Activated naive CD4-positive, alpha-beta T cell treated with anti-CD3 and anti-CD28 coated beads, Interleukin-2, amount 50 U/mL, for 72 hours (primary cell): ENCODE measurements at places on chromosomes 3 and 15.

GRCh38 chr3:194617143-194617671 is 16.0 kb downstream of the TMEM44 start:
- no peak for DNase-seq

- DNase-seq = no peak
Measured at GRCh38 chr3:127418560-127419147, 130.8 kb upstream of the PRR20G start.

- no peak for DNase-seq
Measured at GRCh38 chr3:48429960-48430707, at the start of gene PLXNB1. TSS of gene PLXNB1 (minus strand) at chr3:48430086. CDS start at chr3:48424611, 5,475 bp downstream.

DNA sequence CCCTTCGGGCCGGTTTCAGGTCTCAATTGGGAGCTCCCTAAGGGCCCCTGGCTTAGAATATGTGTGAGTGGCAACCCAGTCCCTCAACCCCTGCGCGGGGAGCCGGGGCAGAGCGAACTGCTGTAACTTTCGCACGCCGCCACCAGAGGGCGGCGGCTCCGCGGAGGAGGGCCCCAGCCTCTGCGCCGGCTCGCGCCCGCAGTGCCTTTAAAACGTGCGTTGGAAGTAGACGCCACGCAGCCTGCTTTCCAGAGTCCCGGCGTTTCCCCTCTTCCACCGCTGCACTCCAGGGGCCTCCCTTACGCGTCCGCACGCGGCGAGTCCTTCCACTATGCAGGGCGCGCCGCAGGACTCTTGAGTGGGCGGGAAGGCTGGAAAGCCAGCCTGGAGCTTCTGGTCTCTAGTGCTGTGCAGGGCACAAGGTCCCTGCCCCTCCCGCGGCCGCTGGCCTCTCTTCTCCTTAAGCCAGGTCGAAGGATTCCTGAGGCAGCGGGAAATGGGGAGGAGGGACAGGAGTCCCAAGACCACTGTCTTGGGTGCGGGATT is 23.7 kb upstream of the RNU6-1 start:
- peak; percentile 70 for DNase-seq

GRCh38 chr3:109072194-109072593 is 45.7 kb downstream of the MORC1 start:
- DNase-seq = no peak

GRCh38 chr3:45582430-45582829 is 12.1 kb upstream of the LIMD1 start:
- no peak for DNase-seq

- no peak for DNase-seq
Measured at GRCh38 chr15:83061680-83062079, 5.4 kb downstream of the BTBD1 start.

- peak; percentile 73 for DNase-seq
Measured at GRCh38 chr15:92899948-92900730, at the start of gene CHD2. TSS of gene CHD2 (plus strand) at chr15:92900324. CDS start at chr15:92901238, 914 bp downstream.

DNA sequence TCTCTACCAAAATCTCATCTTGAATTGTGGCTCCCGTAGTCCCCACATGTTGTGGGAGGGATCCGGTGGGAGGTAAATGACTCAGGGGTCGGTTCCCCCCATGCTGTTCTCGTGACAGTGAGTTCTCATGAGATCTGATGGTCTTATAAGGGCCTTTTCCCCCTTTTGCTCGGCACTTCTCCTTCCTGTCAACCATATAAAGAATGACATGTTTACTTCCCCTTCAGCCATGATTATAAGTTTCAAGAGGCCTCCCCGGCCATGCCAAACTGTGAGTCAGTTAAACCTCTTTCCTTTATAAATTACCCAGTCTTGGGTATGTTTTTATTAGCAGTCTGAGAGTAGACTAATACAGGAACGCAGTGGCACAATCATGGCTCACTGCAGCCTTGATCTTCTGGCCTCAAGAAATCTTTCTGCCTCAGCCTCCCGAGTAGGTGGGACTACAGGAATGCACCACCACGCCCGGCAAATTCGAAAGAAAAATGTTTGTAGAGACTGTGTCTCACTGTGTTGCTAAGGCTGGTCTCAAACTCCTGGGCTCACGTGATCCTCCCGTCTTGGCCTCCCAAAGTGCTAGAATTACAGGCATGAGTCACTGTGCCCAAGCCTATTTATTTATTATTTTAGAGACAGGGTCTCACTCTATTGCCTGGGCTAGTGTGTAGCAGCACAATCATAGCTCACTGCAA is 101.0 kb downstream of the ATP10A start:
- DNase-seq = no peak

DNA sequence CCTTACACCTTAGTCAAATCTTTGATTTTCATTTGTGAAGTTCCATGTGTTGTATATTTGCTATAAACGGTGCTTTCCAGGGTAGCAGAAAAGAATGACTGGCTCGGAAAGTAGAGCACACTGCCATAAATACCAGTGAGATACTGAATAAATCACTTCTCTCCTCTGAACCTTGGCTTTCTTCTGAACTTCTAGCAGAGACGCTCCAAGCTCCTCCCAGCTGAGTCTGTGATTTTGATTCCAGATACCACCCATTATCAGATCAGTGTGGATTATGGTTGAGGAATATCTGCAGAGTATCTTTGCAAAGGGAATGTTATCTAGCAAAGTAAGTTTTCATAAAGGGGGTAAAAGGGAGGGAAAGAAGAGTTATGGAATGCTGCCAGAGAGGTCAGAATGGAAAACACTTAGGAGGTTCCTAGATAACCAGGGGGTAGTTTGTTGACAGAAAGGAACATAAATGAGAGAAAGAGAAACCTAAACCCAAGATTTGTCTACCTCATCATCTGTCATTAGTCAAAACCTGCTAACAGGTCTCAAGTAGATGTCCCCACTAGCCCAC is 98.5 kb upstream of the PSMD6 start:
- DNase-seq = no peak
